ENCODE measurements at places on chromosomes 2 and 18.

DNA sequence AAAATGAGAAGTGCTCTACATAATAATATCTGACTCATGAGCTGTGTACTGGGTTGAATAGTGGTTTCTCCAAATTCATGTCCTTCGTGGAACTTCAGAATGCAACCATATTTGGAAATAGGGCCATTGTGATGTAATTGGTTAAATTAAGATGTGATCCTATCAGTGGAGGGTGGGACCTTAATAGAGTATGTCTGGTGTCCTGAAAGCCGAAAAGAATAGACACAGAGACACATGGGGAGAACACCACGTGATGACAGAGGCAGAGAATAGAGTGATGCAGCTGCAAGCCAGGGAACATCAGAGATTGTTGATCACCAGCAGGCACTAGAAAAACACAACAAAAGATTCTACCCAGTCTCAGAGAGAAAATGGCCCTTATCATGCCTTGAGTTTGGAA, 310.1 kb downstream of the EXOC6B start:
- DNase-seq, result no peak

DNA sequence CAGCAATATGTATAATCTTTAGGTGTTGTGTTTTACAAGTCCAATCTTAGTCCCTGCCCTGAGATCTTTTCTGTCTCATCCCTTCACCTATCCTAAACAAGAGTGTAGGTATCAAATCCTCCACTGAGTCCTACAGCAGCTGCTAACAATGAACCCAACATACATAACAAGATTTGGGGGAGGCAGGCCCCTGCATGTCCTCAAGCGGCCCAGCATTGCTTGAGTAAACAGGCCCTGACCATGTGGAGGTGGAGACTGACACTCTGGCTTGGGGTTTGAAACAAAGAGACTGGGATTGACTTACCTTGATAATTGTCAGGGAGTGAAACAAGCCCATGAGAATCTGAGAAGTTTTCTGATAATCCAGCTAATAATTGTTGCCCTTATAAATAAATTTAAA, 213.4 kb downstream of the STK39 start:
- DNase-seq, result no peak

DNA sequence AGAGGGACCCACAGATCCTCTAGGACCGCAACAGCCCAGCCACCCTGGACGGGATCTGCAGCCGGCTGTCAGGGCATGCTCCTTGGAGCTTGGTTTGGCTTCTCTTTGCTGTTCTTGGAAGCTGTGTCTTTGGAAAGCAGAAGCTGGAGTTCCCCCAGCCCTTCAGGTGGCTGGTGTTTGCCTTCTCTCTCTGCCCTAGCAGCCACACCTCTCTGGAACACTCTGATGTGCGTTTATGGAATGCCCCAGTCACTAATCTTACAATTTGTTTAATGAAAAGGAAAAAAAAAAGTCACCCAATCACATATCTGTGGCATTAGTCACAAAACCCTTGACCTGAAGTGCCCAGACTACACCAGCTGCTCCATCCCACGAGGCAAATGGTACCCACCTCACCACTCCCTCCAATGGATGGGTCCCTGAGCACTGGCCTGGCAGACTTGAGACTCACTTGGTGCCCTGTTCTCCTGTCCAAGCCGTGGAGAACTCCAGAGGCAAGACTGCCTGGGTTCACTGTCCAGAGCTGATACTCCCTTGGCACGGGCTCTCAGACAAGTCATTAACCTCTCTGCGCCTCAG, 70.2 kb upstream of the DAPL1 start:
- DNase-seq, result no peak

GRCh38 chr2:9693196-9693491, 62.3 kb upstream of the YWHAQ start:
- no peak for DNase-seq

GRCh38 chr2:127577208-127577475, 41.7 kb downstream of the MYO7B start:
- no peak for DNase-seq

- DNase-seq, result no peak
These were observed 127.0 kb upstream of the AGAP1 start for GRCh38 chr2:235366807-235367206.

DNA sequence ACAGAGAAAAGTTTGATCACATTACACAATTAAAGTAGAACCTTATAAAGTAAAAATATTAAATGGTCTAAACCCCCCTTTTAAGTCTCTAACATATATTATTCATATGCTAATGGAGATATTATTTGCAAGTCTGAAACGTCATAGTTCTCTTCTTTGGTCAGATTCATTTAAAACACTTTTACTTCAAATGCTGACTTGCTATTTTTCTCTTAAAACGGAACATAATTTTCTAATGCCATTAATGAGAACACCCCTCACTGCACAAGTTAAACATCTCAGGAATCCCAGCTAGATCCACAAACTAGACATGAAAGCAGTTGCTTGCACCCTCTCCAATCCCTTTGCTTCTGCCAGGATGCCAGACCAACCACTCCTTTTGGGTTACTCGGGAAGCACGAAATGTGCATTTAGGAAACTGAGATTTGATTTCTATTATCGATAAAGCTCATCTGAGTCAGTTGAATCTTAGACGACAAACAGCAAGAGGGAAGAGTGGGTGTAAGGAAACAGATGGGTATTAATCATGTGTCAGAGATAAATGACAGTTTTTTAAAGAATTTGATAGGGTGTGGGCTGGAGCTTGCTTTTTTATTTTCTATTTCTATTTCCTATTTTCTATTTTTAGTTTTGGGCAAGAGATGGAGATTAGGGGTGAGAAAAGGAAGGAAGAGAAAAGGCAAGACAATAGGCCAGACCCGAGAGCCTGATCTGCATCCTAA, 1.5 kb downstream of the ADD2 start:
- no peak for DNase-seq

DNA sequence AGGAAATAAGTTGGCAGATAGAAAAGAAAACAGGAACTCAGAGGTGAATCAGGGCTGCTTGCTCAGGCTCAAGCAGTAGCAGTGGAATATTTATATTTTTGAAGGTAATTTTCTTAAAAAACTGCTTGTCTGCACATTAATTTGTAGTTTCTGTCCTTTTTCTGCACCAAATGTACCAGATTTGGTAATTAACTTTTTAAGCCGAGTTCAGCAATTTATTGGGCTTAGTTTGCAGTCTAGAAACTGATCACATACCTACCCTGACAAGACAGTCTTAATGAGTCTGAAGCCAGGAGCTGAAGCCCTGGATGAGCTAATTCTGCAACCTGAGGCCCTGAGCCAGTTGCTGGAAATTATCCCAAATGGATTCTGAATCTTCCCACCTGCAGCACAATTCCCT, 647.0 kb downstream of the TDRD15 start:
- DNase-seq, result no peak
